ENCODE measurements at places on chromosomes 5 and 9.

DNA sequence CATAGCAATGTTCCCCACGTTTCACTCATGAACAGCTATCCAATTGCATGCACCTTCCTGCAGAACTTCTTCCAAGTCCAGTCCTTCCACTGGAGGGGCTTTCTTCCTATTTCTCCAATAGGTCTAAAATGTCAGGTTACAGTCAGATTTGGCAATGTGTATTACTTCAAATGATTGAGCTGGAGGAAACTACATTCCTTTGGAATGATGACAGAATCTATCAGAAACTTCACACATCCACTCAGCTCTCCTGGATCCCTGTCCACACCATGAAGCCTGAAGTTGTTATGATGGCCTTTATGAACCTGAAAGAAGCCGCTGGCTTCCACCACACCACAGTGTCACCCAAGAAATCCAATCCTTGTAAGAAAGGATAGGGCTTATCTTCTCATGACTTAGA lies 32.2 kb downstream of the FBXW2 start:
- no peak for DNase-seq

DNA sequence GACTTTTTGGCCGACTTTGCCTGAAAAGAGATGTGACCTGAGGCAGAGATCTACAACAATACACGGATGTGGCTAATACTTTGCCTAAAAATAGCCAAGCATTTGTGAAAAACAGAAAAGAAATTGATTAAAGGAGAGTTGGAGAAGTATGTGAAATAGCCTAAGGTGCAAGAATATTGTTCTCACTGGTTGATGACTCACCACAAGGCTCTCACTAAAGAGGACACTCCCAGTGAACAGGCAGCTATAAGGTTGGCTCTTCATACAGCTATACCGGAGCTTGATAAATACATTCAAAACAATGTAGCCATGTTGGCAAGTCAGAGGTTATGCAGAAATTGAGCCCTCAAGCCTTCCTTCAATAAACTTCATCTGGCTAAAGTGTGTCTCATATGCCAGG lies 317.2 kb upstream of the GRAMD2B start:
- no peak for DNase-seq

GRCh38 chr5:164975986-164976385 lies 1470.6 kb downstream of the MAT2B start:
- DNase-seq: no peak

DNA sequence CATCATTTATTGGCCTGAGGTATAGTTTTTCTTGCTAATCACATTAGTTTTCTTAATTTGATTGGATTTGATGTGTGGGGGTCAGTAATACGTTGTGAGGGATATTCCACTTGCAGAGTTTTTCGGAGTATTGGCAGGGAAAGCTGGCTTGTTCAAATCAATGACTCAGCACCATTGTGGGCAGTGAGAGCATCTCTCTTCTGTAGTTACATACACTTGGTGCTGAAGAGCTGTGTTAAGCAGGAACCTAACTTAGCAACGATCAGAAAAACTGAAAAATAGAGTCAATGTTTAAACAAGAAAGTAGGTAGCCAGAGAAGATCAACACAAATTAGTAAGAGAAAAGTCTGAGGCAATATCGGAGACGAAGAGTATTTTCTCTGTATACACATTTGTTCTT lies 344.6 kb upstream of the EDIL3 start:
- no peak for DNase-seq

GRCh38 chr9:137387114-137387890 lies 35.7 kb downstream of the EXD3 start:
- DNase-seq: no peak

DNA sequence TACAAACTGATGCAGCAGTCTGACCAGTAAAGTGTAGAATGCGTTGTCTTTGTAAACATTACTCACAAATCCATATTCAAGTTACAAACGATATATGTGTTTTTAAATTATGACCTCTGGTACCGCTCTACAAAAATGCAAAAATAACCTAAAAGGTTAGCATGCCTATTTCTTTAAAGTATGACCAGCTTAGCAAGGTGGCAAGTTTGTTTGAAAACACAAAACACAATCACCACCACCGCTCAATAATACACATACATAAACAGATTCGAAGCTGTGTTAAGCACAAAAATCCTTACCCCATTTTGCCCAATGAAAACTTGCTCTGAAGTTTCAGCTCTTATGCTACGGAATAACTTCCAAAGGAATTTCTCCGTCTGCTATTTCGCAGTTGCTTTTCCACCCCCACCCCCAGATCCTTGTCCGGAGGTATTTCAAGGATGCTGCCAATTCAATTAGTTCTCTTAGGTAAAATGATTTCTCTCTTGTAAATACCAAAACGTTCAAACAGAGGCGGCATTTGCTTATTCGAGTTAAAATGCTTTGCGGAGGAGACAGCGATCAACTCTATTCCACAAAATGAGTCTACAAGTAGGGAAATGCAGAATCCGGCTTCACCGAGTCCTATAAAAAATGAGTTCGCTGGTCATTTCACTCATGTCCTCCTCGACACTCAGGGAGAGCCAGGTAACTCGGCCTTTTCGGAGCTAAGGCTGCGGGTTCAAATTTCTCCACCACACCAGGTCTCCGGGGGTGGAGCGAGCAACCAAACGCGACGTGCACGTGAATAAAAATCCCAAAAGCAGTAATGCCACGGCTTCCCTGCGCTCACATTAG lies 1.2 kb downstream of the HOMER1 start:
- DNase-seq: no peak
